ENCODE measurements at places on chromosomes 1 and 21.

DNA sequence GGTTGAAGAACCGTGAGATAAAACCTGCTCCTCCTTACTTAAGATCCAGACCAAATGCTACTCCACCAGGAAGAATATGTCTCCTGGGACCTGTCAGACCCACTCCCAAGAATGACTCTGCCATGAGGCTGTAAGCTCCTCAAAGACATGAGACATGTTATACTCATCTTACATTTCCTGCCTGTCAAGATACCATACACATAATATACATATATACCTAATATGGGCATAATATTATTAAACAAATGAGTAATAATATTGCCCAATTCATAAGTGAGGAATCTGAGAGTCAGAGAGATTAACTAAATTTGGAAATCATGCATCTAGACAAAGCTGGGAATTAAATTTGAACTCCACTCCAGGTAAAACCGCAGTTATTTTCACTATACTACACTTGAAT, 634.9 kb downstream of the LMO4 start:
- no peak for DNase-seq

GRCh38 chr1:50742523-50742922, 217.5 kb downstream of the FAF1 start:
- no peak for DNase-seq

DNA sequence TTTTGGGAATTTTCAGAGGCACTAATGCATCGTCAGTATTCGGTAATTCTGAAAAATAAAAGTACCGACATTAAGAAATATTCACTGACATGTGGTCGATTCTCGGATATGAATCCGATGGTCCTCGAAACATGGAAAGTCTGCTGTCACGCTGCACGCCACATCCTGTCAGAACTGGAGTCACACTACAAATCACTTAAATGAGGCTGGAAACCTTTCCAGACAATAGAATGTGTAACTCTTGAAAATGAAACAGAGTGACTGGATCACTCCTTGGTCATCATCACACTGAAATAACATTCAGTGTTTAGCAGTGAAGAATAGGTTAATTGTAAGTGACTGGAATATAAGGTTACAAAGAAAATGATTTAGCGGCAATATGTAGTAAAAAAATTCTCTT, 620.1 kb upstream of the ADAMTS5 start:
- no peak for DNase-seq

GRCh38 chr1:70812442-70813109, 235.0 kb downstream of the PTGER3 start:
- no peak for DNase-seq

DNA sequence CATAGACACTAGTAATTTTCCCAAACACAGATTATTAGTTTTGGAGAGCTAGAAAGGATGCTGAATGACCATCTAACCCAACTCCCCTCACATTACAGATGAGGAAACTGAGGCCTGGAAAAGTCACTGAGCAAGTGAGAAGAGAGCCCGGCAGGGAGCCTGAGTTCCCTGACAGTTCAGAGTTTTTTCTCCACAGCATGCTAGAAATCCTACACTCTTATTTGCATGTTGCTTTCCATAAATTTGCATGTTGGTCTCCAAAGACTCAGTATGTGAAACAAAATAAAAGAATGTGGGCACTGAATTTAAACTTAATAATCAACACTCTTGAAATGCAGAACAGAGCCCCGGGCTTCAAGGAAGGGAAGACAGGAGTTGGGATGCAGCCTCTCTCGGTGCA, 132.3 kb downstream of the CCDC185 start:
- no peak for DNase-seq

DNA sequence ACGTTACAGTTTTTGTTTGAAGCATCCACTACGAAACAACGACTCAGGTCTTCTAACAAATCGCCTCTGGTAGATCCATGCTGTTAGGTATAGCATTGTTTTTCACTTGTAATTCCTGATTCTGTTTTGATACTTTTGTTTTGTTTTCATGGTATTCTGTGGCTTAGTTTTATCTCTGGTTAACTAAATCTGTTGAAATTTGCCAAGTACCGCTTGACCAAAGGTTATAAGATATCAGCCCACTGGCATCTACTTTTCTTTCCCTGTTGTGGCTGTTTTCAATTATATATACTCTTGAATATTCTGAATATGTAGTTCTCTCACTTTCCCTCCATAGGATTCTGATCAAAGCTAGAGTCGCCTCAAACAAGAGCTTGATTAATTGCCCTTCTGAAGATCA, 274.8 kb upstream of the C1orf105 start:
- no peak for DNase-seq

GRCh38 chr1:11981378-11982009, 1.2 kb downstream of the MFN2 start:
- no peak for DNase-seq

DNA sequence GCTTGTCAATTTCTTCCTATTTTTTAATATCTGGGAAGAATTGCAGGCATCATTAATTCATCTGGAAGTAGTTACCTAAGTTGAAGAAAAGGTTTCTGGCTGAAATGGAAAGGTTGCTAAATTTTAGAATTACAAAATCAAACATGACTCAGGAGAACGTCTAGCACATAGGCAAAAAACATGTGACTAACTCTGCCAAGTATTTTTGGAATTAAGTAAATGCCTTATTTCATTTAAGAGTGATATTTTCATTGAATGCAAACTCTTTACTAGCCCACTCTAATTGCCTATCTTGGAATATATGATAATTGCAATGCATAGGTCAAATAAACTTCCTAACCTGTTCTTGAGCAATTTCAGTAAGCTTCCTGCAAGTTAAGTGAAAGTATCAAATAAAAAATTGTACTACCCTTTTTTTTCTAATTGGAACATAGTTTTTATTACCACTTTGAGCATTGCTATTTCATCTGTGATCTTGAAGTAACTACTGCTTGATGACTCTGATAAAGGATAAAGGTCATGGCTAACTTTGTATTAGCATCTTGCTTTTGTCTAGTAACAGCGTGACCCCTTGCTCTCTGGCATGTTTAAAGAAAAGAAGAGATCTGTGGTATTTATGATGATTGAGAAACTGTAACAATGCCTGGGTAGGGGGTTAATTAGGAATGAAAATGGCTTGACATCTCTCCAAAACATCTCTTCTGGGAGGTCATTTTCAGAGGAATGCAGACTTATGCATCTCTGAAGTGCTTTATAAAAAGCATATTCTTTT, 208.3 kb upstream of the NCAM2 start:
- DNase-seq, result no peak

- no peak for DNase-seq
These were observed 71.4 kb upstream of the ZBTB40 start for GRCh38 chr1:22380024-22380785.

- DNase-seq, result no peak
These were observed 705.9 kb upstream of the NCAM2 start for GRCh38 chr21:20292280-20292679.

- DNase-seq, result no peak
These were observed 1.4 kb upstream of the HEYL start for GRCh38 chr1:39640861-39641260.

DNA sequence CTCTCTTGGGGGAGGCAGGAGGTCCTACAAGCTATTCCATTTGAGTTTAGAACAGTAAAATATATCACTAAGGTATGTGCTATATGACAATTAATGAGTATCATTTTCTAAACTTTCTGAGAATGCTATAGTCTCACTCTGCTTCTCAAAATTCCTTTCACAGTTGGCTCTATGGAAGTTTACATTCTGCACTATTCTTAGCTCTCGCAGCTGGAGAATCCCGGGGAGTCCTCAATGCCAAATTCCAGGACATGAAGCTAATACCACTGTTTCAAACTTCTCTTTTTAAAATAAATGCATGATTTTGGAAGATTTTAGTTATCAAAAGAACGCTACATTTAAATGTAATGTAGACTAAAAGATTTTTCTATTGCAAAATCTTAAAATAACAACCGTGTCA, 22.4 kb upstream of the PALMD start:
- DNase-seq, result no peak

DNA sequence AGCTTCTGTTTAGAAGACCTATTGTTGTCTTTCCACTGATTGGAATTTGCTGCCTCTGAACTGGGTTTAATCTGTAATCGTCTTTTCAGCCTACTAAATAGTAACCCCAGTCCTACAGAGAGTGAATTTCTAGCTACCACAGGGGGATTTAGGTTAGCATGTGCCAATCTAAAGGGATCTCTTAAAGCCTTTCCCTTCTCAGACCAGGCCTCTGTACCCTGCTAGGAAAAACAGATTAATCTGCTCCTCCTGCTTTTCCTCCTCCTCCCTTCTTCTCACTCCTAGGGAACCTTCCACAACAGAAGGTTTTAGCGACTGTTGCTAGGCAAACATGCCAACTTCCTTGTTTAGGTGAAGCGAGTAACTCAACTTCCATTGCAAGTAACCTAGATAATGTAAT, 1.3 kb upstream of the RC3H1 start:
- no peak for DNase-seq

DNA sequence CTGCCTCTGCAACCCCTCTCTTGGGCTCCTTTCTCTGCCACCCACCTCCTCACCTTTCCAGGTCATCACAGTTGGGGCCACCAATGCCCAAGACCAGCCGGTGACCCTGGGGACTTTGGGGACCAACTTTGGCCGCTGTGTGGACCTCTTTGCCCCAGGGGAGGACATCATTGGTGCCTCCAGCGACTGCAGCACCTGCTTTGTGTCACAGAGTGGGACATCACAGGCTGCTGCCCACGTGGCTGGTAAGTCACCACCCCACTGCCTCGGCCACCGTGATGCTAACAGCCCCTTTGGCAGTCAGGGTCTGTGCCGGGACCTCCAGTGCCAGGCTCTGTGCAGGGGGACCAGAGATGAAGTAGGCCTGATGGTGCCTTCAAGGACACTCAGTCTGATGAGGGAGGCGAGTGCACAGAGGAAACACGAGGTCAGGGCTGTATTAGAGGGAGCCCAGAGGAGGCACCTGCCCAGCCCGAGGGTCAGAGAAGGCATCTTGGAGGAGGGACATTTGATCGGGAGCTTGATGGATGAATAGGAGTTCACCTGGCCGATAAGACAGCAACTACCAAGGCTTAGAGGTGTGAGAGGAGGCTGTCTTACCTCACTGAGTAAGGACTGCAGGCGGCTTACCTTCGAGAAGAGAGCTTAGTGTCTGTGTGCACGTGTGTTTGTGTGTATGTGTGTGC, 18.1 kb downstream of the PCSK9 start:
- DNase-seq, result no peak

DNA sequence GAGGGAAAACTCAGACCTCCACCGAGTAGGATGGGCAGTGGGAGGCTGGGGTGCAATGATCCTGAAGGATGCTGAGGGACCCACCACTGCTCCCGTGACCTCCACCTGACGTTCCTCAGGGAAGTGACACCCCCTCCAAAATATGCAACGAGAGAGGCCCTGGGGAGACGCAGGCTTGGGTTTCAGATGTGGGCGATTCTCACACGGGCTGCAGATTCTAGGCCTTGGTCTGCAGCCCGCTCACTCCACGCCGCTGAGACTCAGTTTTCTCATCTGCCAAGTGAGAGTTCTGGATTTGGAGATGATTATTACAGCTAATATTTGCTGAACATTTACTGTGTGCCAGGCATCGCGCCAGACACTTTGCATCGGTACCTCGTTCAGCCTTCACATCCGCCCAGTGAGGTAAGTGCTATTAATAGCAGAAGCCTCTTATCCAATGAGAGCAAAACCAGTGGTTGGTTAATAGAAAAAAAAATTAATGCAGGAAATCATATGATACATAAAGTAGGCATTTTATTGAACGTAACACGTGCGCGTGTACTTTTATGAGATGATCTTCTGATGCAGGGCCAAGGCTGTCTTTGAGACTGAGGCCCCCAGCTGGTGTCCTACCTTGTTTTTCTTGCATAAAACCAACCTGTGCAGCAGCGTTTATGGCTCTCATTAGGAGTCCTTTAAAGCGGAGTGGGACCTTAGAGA, 102.0 kb upstream of the RUNX3 start:
- no peak for DNase-seq

GRCh38 chr1:41795205-41795762, 123.4 kb downstream of the HIVEP3 start:
- no peak for DNase-seq

GRCh38 chr1:204624631-204625216, 60.8 kb downstream of the LRRN2 start:
- no peak for DNase-seq

- no peak for DNase-seq
These were observed 20.9 kb downstream of the S1PR1 start for GRCh38 chr1:101257500-101258325.

DNA sequence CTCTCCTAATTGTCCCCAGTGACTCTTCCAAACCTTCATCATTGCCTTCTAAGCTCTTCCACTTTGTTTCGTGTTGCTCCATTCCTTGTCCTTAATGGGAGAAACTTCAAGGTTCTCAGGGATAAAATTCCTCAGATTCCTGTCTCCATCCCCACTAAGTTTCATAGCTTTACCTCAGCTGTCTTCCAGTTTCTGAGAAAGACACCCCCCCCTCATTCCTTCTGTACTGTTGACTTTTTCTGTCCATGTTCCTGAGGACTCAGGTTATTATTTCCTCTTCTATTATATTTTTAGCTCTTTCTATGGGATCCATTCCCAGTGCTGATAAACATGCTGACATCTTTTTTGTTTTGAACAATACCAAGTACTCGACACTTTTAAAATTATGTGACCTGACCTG, 215.3 kb upstream of the PTGFR start:
- no peak for DNase-seq

Measured in amniotic stem cell (primary cell).